ENCODE measurements at places on chromosomes 3 and 15. TPM values are rescaled to one million over a fixed set of nuclear protein-coding genes. Genes with fewer than 3 reads are reported as not detected.

GRCh38 chr3:182027366-182027765, 315.6 kb downstream of the SOX2 start:
- no peak for DNase-seq
- no peak overlapping the region for H3K27ac ChIP-seq
- no peaks in the 10 kb centered on the region for H3K4me1 ChIP-seq
- H3K4me3 ChIP-seq, result no peak overlapping the region
- H3K27me3 ChIP-seq, result no peaks in the 10 kb centered on the region

GRCh38 chr3:140760324-140761075, 82.6 kb downstream of the TRIM42 start:
- no peak overlapping the region for H3K4me3 ChIP-seq
- no peak overlapping the region for H3K27ac ChIP-seq
- H3K36me3 ChIP-seq, result no peaks in the 10 kb centered on the region
- DNase-seq, result no peak
- H3K4me1 ChIP-seq, result no peaks in the 10 kb centered on the region

DNA sequence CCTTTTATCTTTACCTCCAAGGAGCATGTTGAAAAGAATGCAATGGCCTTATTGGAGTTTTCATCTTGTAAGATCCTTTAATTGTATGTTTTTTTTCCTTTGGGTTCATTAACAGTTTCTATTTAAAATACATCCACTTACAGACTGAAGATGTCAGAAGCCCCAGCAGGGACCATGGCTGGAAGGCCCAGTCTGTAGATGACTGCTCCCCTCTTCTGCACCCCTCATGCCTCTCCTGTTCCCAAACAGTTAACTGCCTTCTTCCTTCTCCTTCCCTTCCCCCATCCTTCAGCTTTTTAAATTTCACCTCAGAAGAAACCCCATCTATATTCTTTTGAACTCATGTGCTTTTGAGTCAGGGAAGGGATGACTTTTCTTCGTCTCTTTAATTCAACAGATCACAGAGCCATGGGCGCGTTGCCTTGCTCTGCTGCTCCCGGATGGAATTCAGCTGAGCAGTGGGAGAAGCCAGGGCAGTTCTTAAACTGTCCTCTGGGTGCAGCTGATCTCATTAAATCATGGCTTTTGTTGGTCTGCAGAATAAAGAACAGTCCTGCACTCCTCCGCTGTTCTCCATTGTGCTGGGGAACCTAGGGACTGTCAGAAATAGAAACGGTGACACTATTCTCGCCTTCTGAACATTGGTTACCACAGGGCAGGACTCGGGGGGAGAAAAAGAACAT, 71.5 kb upstream of the EIF1B start:
- no peaks in the 10 kb centered on the region for H3K36me3 ChIP-seq
- no peak for DNase-seq
- H3K27me3 ChIP-seq, result no peaks in the 10 kb centered on the region
- H3K4me1 ChIP-seq, result no peaks in the 10 kb centered on the region
- no peak overlapping the region for H3K4me3 ChIP-seq

GRCh38 chr3:4355401-4356219, 52.4 kb downstream of the SETMAR start:
- no peak for DNase-seq
- H3K4me1 ChIP-seq, result no peaks in the 10 kb centered on the region
- H3K36me3 ChIP-seq, result no peaks in the 10 kb centered on the region
- H3K4me3 ChIP-seq, result no peak overlapping the region

GRCh38 chr3:187319699-187320302, 28.3 kb upstream of the MASP1 start:
- H3K27ac ChIP-seq, result no peak overlapping the region
- no peaks in the 10 kb centered on the region for H3K36me3 ChIP-seq
- no peak overlapping the region for H3K4me3 ChIP-seq
- H3K27me3 ChIP-seq, result no peaks in the 10 kb centered on the region
- DNase-seq, result peak; percentile 78

DNA sequence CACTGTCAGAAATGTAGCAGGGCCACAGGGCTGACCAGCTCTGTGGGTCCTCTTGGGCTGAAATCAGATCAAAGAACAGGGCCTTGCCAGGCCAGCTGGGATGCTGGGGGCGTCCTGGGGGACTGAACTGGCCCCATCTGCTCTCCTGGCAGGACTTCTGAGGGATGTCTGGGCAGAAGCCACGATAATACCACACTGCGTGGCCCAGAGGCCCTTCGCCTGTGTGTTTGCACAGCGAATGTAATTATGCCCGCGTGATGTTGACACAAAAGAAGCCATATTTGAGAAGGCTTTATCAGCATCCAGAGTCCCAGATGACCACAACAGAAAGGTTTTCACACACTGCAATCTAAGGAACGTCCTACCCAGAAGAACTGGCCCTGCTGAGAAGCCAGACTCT, 174.0 kb downstream of the RAB11A start:
- no peak for DNase-seq
- H3K4me1 ChIP-seq, result no peaks in the 10 kb centered on the region
- no peak overlapping the region for H3K27ac ChIP-seq
- H3K27me3 ChIP-seq, result peaks cover 1% of the 10 kb centered on the region

DNA sequence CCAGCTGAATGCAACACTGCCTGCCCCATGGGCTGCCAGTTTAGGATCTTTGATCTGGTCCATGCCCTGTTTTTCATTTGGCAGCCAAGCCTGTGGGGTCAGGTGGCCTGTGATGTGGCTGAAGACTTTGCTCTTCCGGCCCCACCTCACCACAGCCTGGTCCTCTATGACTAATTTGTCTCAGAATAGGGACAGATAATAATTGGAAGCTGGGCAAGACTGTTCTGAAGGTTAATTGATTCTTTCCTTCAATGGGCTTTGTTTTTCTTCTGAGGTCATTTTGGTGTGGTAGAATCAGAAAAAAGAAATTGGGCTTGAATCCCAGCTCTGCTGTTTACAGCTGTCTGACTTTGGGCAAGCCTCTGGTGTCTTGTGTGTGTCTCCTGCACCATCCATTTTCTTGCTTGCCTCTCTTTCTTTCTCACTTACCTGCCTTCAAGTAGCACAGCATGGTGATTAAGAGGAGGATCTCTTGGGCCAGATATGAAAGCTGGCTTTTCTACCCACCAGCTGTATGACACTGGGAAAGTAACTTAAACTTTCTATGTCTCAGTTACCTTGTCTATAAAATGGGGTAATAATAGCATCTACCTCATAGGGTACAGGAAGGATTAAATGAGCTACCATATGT, 24.2 kb downstream of the ABHD2 start:
- H3K4me1 ChIP-seq, result peaks cover 27% of the 10 kb centered on the region
- peak; percentile 72 for DNase-seq
- no peaks in the 10 kb centered on the region for H3K27me3 ChIP-seq
- peak overlapping the region; percentile 92 for H3K27ac ChIP-seq
- H3K36me3 ChIP-seq, result no peaks in the 10 kb centered on the region
- H3K4me3 ChIP-seq, result no peak overlapping the region

DNA sequence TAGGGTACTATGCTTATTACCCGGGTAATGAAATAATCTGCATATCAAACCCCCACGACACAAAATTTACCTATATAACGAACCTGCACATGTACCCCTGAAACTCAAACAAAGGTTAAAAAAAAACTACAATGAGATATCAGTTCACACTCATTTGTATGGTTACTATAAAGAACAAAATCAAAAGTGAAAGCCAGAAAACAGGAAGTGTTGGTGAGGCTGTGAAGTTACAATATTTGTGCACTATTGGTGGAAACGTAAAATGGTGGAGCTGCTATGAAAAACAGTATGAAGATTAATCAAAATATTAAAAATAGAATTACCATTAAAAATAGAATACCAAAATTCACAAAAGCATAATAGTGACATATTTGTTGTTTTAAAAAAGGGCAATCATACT, 128.9 kb downstream of the ZIC1 start:
- H3K4me1 ChIP-seq, result no peaks in the 10 kb centered on the region
- H3K36me3 ChIP-seq, result no peaks in the 10 kb centered on the region
- DNase-seq, result no peak
- H3K4me3 ChIP-seq, result no peak overlapping the region

DNA sequence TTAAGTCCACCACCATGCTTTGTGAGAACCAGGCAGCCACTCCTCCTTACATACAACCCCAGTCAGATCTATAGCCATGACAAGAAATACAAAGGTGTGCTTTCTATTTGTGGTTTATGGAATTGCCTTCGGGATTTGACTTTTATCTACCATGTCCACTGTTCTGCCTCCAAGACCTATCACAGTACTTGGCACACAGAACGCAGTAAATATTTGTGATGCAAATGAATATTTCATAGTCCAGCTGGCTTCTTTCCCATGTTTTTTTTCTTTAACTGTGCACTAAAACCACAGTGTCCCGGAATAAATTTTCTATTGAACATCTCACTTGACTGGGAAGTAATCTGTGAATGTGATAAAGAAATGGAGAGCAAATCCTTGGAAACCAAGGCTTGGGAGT, 314.7 kb downstream of the RORA start:
- H3K27ac ChIP-seq, result no peak overlapping the region
- no peak overlapping the region for H3K4me3 ChIP-seq
- H3K27me3 ChIP-seq, result no peaks in the 10 kb centered on the region
- H3K36me3 ChIP-seq, result no peaks in the 10 kb centered on the region

DNA sequence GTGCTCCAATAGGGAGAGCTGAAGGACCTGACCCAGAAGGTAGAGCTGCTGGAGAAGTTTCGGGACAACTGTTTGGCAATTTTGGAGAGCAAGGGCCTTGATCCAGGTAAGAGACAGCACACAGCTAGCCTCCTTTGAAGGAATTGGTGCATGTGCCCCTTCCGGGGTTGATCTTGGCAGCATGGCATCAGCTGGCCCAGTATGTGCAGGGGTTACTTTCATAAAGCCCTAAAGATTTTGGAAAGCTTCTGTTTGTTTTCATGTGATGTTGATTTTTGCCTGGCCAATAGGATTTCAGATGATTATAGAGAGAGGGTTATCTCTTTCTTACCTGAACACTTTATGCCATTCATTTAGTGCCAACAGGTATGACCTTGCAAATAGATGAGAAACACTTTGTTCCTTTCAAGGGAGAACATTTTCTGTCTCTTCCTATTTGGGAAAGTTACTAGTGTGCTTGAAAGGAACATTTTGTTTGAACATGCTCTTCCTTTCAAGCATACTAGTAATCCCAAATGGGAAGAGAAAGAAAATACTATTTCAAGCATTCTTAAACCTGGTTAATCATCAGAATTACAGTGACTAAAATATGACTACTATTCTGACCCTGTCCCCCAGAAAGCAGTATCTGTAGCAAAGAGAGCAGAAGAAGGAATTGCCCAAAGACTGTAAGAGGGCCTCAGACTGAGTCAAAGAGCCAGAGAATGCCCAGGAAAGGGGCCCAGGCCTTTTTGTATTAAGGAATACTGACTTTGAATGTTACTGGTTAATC, 7.5 kb downstream of the KNSTRN start:
- H3K36me3 ChIP-seq, result no peaks in the 10 kb centered on the region
- no peaks in the 10 kb centered on the region for H3K27me3 ChIP-seq
- no peak for DNase-seq
- H3K27ac ChIP-seq, result no peak overlapping the region

- no peaks in the 10 kb centered on the region for H3K4me1 ChIP-seq
- no peak for DNase-seq
- H3K4me3 ChIP-seq, result no peak overlapping the region
- no peak overlapping the region for H3K27ac ChIP-seq
These were observed 31.6 kb upstream of the SLC35G2 start for GRCh38 chr3:136787349-136787748.

DNA sequence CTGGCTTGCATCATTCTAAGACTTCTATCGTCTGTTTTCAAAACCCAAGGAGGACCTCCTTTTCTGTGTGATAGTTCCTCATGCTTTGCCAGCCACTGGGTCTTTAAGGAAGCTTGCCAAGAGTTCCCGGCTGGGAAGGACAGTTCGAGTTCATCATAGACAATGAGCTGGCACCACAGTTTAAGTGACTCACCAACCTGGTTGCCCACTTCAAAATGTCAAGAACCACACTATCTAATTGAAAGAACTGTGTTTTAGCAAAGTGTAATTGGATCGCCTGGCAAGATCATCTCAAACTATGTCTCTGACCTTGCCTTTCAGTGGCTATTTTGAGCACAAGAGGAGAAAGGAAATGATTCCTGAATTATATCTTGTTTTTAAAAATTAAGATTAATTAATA, 27.9 kb downstream of the SOX2 start:
- H3K4me1 ChIP-seq, result no peaks in the 10 kb centered on the region
- no peaks in the 10 kb centered on the region for H3K27me3 ChIP-seq
- DNase-seq, result no peak
- no peak overlapping the region for H3K4me3 ChIP-seq
- H3K36me3 ChIP-seq, result no peaks in the 10 kb centered on the region

DNA sequence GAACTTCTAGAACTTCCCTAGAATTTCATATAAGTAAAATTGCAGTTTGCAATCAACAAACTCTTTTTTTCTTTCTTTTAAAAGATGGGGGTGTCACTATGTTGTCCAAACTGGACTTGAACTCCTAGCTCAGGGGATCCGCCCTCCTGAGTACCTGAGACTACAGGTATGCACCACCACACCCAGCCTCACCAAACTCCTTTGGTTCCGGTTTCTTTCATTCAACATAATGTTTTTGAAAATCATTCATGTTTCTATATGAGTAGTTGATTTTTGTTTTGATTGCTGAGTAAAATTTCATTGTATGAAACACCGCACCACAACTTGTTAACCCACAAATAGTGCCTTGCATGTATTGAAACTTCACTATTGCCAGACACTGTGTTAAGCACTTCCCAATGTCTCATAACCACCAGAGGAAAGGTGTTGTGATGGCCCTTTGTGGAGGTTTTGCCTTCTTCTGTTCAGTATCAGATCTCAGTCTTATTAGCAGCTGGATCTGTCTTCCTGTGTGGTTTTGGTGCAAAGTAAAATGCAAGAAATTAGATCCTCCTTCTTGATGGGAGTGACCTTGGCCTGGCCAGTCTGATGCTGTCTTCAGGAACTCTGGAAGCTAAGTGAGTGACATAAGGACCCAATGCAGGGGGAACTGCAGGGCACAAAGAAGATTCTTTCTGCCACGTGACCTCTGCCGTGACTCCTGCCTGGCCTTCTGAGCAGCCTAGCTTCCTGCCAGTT, 78.8 kb upstream of the UBE2E1 start:
- no peak for DNase-seq
- no peaks in the 10 kb centered on the region for H3K27me3 ChIP-seq
- no peak overlapping the region for H3K4me3 ChIP-seq
- no peaks in the 10 kb centered on the region for H3K4me1 ChIP-seq
- H3K36me3 ChIP-seq, result no peaks in the 10 kb centered on the region
- H3K27ac ChIP-seq, result no peak overlapping the region

DNA sequence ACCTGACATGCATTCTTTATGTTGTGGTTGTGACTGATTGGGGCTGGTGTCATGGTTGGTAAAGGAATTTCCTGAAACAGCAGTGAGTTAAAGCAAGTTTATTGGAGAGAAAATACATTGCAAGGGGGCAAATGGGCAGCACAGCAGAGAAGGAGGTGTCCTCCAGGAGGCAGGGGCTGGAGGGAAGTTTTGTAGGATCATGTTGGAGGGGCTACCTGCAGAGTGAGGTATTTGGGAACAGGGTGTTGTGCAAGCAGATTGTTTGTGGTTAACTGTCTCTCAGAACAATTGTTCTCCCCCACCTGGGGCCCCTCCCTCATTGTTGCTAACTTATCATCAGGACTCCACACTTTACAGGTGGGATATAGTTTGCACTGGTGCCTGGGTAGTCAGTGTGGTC, 196.0 kb downstream of the NSUN3 start:
- H3K4me3 ChIP-seq, result no peak overlapping the region
- no peak for DNase-seq
- no peak overlapping the region for H3K27ac ChIP-seq
- H3K4me1 ChIP-seq, result peaks cover 2% of the 10 kb centered on the region
- no peaks in the 10 kb centered on the region for H3K27me3 ChIP-seq

Gene OR5K1
- total RNA-seq, result not detected

Gene PLA2G4B
- 6.7 TPM for total RNA-seq

Gene GLDN
- 49.2 TPM for total RNA-seq

Gene C3orf20
- 0.30 TPM for total RNA-seq

Data from aorta (tissue), 5 donors.